ENCODE measurements at places on chromosomes 1 and 21.

- DNase-seq, result no peak
Observed at GRCh38 chr21:38388203-38388602, 110.1 kb downstream of the ERG start.

DNA sequence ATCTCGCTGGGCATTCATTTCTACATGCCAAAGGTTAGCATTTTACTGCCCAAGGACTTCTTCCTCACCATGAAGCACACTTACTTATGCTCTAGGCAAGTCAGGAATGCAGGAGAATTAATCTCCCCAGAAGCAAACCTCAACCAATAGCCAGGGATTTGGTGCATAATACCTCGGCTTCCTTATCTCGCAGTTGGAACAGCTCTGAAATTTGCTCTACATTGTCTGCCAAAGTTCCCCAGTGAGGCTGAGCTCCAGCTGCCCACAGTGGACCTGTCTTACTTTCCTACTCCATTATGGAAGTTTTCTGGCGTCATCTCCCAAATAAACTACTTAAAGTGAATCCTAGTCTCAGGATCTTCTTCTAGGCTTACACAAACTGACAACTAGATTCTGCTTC lies 57.6 kb upstream of the PPM1J start:
- DNase-seq, result no peak

DNA sequence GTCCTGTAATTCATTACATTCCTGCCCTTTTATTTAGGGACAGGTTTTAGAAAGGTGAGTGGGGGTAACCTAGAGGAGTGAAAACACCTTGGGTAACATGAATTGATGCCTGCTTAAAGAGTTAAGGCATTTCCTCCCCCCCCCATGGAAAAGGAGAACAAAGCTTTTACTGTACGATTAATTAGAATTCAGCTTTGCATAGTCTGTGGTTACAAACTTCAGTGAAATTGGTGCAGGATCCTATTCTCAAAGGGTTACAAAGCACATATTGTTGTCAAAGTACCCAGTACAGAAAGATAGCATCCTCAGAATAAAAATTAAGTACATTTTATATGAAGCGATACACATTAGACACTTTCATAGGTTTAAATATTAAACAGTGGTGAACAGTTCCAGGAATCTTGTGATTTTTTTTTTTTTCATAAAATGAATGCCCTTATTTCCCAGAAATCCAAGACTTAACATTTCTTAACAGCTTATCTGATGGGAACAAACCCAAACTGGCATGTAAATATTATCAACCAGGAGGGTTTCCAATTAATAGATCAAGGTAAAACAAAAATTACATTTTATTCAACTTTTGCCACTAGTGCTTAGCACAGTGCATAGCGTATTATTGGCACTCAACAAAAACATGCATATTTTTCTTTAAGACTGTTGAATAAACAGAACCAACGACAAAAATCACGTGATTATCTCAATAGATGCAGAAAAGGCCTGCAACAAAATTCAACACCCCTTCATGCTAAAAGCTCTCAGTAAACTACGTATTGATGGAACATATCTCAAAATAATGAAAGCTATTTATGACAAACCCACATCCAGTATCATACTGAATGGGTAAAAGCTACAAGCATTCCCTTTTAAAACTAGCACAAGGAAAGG lies 172.7 kb downstream of the PDE4B start:
- DNase-seq, result no peak

- DNase-seq, result no peak
Observed at GRCh38 chr1:101107496-101108110, 82.0 kb upstream of the DPH5 start.

DNA sequence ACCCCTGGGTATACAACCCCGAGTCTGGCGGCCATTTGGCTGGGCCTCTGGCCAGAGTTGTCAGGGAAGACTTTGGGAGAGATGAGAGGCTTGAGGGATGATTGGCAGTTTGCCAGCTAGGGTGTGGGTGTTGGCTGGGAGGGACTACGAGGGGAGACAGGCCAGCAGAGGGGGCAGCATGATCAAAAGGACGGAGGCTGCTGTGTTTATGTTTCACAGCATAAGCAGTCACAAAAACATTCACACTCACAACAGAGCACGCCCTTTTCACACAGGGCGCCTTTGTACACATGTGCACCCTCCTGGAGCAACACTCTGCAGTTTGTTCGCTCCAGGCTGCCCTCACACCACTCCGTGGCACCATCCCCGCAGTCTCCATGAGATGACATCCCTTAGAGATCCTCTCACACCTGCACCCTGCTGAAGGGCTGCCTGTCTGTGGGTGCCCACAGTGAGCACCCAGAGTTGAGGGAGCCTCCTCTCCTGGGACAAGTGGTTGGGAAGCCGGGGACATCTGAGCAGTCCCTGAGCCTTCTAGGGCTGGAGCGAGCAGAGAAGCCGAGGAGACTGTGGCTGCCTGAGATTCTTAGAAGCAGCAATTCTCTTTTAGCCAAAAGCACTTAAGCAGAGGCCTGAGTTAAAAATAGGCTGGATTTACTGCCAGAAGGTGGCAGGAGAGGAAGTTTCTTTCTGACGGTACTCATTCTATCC lies 15.4 kb downstream of the EFNA3 start:
- no peak for DNase-seq

All from stimulated activated CD8-positive, alpha-beta memory T cell treated with anti-CD3 and anti-CD28 coated beads, Interleukin-7, amount 100 ng/mL, for 48 hours (primary cell).